ENCODE measurements at places on chromosomes 11 and 22.

- DNase-seq = no peak
Observed at GRCh38 chr11:110947096-110947495, 234.9 kb upstream of the ARHGAP20 start.

DNA sequence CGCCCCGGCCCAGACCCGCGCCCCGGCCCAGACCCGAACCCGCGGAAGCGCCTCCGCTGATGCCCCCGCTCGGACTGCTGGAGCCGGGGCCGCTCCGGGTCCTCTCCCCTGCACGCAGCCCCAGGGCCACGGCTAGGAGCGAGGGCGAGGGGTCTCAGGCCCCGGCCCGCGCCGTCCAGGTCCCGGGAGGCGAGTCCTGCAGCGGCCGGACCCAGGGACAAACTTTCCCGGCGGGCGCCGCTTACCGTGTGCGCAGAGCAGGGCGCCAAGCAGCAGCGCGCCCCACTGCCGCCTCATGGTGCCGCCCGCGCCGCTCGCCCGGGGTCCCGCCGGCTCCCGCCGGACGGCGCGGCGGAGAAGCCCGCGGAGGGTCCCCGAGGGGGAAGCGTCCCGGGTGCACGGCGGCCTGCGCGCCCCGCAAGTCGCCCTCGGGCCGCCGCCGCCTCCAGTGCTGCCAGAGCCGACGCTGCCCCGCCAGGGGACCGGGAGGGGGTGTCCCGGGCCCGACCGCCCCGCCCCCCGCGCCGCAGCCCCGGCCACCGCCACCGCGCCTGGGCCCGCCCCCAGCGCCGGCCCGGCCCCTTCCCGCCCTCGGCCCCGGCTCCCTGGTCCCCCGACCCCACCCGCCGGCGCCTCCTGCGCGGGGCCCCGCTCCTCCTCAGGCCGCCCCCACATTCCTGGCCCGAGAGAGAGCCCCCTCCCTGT lies at the start of gene LRP4:
Gene LRP4, minus strand, starts transcription at position 468 of the 705 bp plus-strand sequence. Its CDS starts 171 bp downstream, at position 297.
- no peak for DNase-seq

GRCh38 chr11:126202646-126203359 lies 8.6 kb downstream of the RPUSD4 start:
- no peak for DNase-seq

DNA sequence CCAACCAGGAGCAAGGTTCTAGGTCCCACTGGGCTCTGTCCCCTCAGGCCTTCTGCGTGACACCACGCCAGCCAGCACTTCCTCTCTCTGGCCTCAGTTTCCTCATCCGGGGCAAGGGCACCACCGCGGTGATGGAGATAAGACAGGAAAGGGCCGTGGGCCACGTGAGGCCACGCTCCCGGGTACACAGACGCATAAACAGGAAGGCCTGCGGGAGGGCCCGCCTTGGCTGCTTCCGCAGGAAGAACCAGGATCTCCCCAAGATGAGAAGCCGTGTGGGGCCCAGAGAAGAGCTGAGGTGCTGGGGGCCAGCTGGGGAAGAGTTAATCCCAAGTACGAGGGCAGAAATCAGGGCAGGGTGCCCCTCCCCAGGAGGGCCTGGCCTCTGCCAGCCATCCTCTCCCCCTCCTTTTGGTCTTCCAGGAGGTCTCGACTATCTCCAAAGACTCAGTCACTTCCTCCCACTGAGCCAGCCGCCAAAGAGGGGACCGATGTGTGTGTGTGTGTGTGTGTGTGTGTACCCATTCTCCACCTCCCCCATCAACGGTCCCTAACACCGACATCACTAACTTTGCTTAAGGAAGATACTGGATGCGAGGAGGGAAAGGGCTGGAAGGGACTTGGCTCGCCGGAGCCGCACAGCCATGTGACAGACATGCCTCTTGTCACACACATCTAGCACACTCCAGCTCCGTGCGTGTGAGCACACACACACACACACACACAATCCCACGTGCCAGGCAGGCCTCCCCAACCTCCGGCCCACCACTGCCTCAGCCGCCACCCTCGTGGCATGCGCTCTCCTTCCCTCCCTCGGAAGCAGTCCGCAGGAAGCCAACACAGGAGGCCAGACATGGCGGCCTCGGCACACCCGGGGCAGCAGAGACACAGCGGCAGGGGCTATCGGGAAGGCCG lies 1.4 kb downstream of the MFNG start:
- DNase-seq = no peak

GRCh38 chr22:30005213-30005857 lies 74.9 kb upstream of the HORMAD2 start:
- peak; percentile 46 for DNase-seq

DNA sequence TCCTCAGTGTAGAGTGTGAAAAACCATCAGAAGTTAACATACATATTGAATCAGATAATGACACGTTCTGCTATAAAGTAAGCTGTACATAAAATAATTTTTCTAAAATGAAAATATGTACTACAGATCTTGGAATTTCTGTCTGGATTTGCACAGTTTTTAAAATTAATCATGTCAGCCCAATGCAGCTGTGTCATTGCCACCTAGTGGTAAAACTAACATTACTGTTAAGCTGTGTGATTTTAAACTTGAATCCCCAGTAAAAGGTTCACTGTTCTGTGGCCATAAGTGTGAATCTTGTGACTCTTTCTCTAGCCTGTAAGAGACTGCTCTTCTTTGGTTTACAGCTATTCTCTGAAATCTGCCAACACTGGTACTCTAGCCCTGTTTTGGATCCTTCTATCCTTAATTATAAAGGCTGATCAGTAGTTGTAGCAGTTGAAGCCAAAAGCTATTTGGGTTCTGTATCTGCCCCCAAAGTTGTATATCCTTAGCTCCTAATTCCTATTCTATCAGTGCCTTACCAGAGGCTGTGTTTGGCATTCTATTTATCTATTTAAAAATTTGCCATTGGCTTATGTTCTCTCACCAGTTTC lies 4.0 kb downstream of the JRKL start:
- DNase-seq = no peak

GRCh38 chr22:22825213-22825593 lies 62.4 kb upstream of the IGLL5 start:
- no peak for DNase-seq

DNA sequence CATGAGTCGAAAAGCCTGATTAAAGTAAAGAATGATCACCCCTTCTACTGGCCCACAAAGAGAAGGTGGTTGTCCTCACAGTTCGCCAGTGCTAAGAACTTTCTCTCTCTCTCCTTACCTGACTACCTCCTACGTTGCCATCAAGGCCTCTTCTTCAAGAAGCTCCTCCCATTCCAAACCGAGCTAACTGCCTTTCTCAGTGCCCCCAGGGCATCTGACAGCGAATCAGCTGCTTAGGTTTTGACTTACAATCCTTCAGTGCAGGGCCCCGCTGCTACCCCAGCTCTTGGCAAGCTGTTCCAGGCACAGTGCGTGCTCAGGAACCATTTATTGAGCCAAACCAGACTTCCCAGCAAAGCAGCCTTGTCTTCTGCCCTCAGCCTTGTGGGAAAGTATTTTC lies 5.8 kb downstream of the VSTM5 start:
- no peak for DNase-seq

- DNase-seq = no peak
Observed at GRCh38 chr11:5923427-5923776, 18.6 kb upstream of the OR56A3 start.

DNA sequence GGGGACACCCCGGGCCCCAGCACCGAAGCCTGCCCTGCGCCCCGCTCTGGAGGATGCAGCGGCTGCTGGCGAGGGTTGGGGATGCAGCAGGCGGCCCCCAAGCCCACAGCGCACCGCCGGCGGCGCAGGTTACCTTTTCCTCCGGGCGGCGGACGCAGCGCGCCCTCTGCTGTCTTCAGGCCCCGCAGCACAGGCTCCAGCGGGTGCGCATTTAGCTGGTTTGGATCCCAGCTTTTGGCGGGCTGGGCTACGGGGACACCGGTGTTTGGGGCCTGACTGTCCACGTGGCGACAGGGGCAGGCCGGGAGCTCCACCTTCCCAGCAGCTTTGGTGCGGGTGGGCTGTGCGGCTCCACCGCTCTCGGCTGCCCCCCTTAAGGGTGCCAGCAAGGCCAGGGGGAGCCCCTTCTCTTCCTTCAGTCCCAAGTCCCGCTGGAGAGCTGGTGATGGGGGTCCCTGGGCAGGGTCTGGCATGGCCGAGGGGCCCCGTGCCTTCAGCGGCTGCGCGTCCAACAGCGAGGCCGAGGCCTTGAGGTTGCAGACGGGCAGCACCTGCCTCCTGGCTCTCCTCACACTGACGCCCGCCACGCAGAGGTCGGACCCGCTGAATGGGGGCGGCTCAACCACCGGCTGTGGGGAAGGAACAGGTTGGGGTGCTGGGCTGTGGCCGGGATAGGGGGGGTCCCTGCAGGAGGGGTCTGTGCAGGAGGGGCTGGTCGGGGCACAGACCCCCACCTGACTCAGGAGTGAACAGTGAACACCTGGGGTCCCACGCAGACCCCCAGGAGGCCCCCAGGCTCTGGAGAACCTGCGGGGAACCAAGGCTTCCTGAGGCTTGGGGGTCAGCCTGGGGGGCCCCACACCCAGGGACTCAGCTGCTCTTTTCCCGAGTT lies 18.0 kb upstream of the IL17REL start:
- peak; percentile 37 for DNase-seq

- no peak for DNase-seq
Observed at GRCh38 chr22:17898375-17898774, 124.1 kb upstream of the BID start.

GRCh38 chr11:94433049-94433448 lies 31.8 kb upstream of the GPR83 start:
- no peak for DNase-seq

- DNase-seq = peak; percentile 17
Observed at GRCh38 chr22:39496131-39496838, 5.8 kb upstream of the MIEF1 start.

- no peak for DNase-seq
Observed at GRCh38 chr22:45225732-45226502, 14.8 kb downstream of the KIAA0930 start.

DNA sequence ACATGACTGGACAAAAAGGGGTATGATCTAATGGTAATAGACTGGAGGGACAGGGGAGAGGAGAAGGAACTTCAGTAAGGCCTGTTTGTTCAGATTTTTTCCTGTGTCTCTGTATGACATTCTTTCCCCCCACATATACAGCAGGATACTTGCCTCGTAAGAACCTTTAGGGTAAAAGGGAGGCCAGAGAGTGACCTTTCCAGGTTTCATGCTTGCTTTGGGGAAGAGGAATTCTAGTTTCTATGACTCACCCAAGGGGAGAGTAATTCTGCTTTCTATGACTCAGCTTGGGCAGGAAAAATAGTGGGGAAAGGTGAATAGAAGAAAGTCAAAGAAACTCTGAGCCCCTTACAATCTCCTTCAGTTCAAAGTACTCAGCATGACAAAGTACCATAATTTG lies 457.0 kb downstream of the DLG2 start:
- DNase-seq = no peak

- DNase-seq = no peak
Observed at GRCh38 chr11:35236667-35237003, 97.7 kb downstream of the CD44 start.

DNA sequence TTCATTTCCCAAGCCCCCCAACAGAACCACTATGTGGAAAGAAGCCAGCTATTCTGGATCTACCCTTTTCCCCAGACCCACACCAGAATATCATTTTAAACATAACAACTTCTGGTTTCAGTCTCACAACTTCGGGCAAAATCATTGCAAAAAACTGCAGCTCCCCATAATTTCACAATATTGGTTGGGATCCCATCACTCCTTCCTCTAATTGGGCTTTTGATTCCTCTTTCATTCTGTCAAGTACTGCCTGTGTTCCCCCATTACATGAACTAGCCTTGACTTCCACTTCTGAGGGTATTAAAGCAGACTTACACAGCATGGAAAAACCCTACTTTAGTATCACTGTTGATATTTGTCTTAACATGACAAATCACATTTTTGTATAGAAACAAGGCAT lies 4.1 kb upstream of the APOL3 start:
- no peak for DNase-seq

DNA sequence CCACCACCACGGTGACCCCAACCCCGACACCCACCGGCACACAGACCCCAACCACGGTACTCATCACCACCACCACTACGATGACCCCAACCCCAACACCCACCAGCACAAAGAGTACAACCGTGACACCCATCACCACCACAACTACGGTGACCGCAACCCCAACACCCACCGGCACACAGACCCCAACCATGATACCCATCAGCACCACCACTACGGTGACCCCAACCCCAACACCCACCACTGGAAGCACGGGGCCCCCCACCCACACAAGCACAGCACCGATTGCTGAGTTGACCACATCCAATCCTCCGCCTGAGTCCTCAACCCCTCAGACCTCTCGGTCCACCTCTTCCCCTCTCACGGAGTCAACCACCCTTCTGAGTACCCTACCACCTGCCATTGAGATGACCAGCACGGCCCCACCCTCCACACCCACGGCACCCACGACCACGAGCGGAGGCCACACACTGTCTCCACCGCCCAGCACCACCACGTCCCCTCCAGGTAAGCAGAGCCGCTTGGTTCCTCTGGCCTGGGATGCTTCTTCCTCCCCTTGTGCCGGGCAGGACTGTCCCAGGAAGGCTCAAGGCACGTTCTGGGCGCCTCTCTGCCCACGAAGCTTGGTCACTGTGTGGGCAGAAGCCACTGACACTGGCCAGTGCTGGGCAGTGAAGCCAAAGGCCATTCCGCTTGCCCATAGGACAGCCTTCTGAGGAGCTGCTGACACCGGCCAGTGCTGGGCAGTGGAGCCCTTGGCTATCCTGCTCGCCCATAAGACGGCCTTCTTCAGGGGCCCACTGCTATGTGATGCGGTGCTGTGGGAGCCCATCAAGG lies 25.1 kb downstream of the MUC2 start:
- no peak for DNase-seq

DNA sequence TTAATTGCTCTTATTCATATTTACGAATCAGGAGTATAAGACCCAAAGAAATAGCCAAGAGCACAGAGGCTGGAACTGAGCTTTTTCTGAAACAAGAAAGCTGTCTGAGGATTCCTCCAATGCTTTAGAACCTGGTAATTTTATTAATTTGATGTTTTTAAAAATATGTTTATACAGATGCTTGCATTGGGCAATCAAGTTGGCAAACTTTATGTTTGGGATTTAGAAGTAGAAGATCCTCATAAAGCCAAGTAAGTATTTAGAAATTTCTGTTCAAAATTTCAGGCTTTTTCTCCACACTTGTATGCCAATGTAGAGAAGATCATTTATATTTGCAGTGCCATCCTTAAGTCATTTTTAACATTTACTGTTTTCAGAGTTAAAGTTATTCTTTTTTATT lies 24.3 kb upstream of the HIKESHI start:
- DNase-seq = no peak

- no peak for DNase-seq
Observed at GRCh38 chr22:42814215-42814614, 42.9 kb downstream of the ARFGAP3 start.

GRCh38 chr11:75740681-75741080 lies 23.0 kb downstream of the MOGAT2 start:
- DNase-seq = no peak

- no peak for DNase-seq
Observed at GRCh38 chr11:112836256-112836602, 125.0 kb upstream of the NCAM1 start.

- DNase-seq = no peak
Observed at GRCh38 chr11:71373791-71374454, 74.3 kb downstream of the DHCR7 start.
